ENCODE measurements at places on chromosomes 7 and 10.

GRCh38 chr7:46357851-46358250 lies 436.8 kb upstream of the IGFBP3 start:
- DNase-seq: no peak

GRCh38 chr7:20741801-20742200 lies 44.9 kb downstream of the SP8 start:
- no peak for DNase-seq

DNA sequence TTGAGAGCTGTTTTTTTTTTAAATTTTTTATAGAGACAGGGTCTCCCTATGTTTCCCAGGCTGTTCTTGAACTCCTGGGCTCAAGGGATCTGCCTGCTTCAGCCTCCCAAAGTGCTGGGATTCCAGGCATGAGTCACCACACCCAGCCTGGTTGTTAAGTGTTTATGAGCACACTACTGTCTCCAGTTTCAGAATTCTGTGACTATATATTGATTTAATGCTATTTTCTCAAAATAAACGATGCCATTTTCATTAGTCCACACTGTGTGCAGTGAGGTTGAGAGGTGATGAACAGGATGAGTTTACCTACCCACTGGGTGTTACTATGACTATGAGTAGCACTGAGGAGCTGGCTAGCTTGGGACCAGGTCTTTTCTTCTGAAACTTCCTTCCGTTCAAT lies 110.9 kb upstream of the FAM180A start:
- DNase-seq: no peak

DNA sequence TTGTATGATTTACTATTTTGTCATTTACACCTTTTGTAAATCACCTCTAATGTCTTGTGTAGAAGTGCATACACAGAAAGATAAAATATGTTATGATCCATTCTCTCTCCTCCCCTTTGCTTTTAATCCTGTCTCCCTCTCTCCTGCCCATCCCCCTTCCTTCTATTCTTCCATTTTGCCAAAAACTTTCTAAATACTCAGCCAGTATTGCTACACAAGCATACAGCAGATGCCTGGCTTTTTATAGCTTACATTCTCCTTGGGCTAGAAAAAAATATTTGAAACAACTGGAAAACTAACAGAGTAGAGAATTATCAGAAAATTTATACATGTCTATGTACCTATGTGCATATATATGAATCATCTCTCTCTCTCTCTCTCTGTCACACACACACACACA lies 308.7 kb upstream of the BMPER start:
- DNase-seq: no peak

DNA sequence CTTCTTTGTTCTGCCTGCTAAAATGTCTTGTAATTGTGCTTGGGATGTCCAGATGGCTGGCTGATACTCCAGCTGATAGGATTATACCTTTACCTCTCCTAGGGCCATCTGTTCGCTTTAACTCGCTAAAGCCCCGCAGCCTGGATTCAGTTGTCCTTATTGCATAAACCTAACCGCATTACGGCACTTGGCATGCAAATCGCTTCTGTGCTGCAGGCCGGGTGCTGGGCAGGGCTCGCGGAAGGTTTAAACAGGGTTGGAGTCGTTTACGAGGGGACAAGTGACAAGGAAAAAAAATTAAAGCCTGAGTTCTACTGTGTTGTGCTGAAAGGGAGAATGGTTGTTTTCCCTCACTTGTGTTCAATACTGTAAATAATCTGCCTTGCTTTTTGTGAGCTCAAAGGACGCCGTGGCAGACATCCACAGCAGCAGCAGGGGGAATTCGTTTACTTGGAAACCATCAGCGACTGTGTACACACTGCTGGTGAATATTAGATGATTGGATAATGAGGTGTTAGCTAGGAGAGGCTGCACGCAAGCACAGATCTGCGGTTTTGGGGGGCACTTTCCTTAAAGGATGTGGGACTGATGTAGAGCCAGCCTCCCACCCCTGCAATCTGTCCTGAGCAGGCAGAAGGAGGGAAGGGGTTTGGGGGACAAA lies 93.0 kb downstream of the EBF3 start:
- peak; percentile 76 for DNase-seq

DNA sequence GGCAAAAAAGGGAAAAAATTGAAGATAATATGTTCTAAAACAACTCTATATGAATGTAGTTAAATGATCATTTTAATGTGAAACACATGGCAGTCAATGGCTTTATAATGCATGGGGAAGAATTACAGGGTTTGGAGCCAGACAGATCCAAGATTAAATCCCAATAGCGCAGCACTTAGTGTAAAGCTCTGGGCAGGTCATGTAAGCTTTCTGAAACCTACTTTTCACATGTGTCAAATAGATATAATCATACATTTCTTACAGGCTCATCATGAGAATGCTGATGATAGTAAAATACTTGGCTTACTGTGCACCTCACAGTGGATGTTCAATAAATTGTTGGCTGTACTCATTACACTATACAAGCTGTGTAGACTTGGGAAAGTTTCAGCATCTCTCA lies 48.0 kb upstream of the ZNF365 start:
- DNase-seq: peak; percentile 33

DNA sequence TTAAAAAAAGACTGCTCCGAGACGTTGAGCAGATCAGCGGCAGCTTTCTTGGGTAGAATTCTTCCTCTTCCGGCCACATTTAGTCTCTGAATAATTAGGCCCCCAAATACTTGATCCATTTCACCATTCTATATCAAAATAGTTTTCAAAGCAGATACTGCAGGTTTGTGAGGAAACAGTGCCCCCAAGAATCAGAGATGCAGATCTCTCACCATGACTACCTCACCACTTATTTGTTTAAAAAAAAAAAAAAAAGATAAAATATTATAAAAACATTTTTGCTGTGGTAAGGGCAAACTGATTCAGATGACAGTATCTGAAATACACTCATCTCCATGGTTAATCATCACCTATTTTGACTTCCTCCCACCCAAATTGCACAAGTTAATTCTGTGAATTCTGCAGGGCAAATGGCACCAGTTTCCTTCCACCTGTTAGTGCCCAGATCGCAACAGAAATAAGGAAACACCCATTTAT lies 210.4 kb downstream of the FAM107B start:
- DNase-seq: no peak

DNA sequence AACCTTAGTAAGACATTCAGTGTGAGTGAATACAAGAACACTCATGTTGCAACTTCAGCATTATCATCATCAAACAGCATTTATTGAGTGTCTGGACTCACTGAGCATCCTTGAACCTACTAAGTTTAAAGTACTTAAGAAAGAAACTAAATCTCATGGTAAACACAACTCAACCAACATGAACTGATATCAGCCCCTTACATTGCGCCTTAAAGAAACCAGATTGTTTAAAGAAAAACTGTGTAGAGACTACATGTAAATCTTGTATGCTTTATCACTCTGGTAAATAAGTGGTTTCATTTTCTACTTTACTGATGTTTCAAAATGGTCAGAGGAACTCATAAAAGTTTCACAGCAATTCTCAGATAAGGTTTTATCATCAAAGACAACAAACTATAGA lies 157.5 kb upstream of the FERD3L start:
- DNase-seq: no peak

- DNase-seq: no peak
Observed at GRCh38 chr10:96758423-96758822, 38.1 kb upstream of the PIK3AP1 start.

DNA sequence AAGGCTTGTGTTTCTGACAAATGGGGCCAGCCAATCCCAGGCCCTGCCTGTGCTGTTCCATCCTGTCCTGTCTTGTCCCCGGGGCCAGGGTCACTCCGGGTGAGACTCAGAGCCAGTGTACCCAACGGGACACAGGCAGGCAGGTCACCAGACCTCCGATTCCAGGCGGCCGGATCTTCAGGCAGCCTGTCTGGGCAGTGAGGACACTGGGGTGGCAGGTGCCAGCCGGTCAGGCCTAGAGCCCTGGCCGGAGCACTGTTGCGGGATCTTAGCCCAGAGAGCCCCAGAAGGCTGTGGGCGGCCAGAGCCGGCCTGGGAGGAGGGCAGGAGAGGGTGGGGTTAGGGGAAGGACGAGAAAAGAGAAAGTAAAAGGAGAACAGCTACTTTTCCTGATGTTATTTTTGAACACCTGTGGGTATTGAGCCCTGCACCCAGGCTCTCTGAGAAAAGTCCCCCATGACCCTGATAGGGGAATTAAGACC lies 134.3 kb upstream of the TNRC18 start:
- DNase-seq: no peak

DNA sequence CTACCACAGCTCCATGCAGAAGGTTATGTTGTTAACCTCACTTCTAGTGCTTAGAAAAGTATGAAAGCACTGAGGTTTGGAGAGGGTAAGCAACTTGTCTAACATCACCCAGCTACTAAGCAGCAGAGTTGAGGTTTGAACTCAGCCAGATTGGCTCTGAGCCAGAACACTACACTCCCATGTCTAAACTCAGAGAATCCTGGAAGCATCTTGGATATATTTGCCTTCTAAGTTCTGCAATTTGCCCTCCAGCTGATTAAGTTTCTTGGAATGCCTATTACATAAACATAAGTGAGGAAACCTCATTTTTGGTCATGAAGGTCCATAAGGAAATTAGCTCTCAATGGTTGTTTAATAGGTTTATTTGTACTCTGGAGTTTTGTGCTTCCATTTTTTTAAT lies 78.1 kb upstream of the PHYHIPL start:
- DNase-seq: no peak

GRCh38 chr10:60974463-60975149 lies 30.6 kb upstream of the RHOBTB1 start:
- no peak for DNase-seq

- no peak for DNase-seq
Observed at GRCh38 chr7:139597028-139597427, 73.5 kb downstream of the CLEC2L start.

DNA sequence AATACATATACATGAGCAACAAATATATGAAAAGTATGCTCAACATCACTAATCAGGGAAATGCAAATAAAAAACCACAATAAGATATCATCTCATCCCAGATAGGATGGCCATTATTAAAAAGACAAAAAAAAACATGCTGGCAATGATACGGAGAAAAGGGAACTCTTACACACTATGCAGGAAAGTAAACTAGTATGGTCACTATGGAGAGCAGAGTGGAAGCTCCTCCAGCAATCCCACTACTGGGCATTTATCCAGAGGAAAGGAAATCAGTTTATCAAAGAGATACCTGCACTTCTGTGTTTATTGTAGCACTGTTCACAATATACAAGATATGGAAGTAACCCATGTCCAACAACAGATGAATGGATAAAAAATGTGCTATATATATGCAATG lies 217.5 kb downstream of the SDK1 start:
- no peak for DNase-seq

- no peak for DNase-seq
Observed at GRCh38 chr7:91582799-91583477, 297.6 kb downstream of the MTERF1 start.

DNA sequence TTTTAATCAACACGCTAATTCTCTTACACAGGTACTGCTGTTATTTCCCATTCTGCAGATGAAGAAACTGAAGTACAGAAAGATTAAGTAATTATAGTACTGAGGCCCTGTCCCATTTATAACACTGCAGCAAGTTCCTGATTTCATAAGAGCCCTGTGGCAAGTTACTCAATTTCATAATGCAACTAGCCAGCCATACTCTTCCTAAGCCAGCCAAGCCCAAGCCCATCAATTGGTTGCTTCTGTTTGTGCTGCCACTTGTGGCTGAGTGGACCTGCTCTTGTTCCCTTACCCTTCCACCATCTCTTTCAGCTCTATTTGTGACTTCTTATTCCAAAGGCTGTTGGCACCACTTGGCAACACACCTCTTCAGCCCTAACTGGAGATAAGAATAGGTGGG lies 19.7 kb upstream of the PRPF18 start:
- no peak for DNase-seq

DNA sequence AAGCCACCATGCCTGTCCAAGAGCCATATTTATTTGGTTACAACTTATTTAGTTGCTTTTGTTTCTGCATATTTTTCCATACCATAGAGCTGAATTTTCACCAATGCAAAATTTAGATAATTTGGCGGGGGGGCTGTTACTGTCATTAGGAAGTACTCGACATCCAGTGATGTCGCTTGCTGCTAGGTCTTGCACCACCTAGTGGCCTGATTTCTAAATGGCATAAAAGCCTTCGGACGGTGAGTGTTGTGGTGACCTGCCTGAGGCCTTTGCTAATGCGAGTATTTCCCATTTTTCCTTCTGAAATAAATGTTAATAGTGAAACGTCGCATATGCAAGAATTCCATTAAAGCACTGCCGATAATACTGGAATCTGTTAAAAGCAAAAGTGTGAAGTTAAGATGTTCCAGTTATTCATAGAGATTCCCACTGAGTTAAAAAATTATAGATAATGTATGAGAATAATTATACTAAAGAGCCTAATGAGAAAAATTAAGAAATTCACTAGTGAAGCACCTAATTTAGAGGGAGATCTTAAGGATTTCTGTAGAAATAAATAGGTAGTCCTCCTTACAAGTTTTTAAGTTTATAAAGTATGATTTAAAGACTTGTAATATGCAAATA lies 86.1 kb upstream of the DNAJB6 start:
- no peak for DNase-seq

GRCh38 chr10:93206652-93207051 lies 133.0 kb downstream of the CYP26A1 start:
- no peak for DNase-seq

DNA sequence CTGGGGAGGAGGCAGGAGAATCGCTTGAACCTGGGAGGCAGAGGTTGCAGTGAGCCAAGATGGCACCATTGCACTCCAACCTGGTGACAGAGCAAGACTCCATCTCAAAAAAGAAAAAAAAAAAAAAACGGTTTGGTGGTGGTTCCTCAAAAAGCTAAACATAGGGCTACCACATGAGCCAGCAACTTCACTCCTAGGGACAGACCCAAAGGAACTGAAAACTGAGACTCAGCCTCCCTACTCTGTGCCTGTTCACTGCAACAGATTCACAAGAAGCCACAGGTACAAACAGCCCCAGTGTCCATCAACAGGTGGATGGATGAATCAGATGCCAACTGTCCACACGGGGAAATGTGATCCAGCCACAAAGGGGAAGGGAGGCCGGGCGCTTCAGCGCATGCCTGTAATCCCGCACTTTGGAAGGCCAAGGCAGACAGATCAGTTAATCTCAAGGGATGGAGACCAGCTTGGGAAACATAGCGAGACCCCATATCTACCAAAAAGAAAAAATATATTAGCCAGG lies 79.1 kb upstream of the TNRC18 start:
- no peak for DNase-seq

- DNase-seq: no peak
Observed at GRCh38 chr7:137080516-137081203, 212.2 kb downstream of the CHRM2 start.

DNA sequence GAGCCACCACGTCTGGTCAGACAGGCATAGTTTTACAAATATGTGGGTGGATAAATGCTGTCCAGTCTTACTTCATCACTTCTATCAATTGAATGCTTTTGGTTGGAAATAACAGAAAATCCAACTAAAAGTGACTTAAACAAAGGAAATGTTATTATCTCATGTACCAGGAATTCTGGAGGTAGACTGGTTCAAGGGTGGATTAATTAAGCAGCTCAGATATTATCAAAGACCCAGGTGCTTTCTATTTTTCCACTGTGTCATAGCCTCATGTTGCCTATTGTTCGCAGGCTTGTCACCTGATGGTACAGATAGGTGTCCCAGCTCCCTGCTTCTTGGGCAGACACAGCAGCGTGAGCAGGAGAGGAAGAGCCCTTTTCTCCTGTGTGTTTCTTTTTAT lies 156.1 kb upstream of the CTBP2 start:
- no peak for DNase-seq
